ENCODE measurements at places on chromosomes 6 and 20.

DNA sequence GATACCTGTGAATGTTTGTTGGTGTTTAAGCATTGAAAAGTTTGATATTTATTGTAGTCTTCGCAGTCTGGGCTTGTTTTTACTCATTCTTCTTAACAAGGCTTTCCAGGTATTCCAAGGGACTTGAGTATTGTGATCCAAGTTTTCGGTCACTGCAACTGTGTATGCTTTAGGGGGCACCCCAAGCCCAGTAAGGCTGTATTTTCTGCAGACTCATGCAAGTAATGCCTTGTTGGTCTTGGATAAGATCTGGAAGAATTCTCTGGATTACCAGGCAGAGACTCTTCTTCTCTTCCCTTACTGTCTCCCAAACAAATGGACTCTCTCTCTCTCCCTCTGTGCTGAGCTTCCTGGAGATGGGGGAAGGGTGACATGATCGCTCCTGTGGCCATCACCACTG lies 82.1 kb downstream of the RFPL4B start:
- DNase-seq, result no peak

- no peak for DNase-seq
Measured at GRCh38 chr6:55180258-55180657, 5.9 kb downstream of the HCRTR2 start.

DNA sequence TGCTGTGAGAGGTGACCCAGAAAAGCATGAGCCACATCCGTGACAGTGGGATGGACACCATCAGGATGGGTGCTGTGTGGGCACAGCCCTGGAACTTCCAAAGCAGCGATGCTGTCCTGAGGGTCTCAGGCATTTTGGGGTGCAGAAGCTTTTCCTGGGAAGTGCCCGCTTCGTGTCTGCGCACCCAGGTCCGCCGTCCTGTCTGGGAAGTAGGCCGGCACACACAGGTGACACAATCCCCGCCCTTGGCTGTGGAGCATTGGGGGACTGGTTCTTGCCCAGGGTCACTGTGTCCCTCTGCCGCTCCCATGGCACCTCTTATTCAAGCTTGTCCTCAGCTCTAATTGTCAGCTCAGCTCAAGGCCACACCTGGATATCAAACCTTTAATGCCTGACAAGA lies 112.6 kb downstream of the ZDHHC14 start:
- DNase-seq, result no peak

DNA sequence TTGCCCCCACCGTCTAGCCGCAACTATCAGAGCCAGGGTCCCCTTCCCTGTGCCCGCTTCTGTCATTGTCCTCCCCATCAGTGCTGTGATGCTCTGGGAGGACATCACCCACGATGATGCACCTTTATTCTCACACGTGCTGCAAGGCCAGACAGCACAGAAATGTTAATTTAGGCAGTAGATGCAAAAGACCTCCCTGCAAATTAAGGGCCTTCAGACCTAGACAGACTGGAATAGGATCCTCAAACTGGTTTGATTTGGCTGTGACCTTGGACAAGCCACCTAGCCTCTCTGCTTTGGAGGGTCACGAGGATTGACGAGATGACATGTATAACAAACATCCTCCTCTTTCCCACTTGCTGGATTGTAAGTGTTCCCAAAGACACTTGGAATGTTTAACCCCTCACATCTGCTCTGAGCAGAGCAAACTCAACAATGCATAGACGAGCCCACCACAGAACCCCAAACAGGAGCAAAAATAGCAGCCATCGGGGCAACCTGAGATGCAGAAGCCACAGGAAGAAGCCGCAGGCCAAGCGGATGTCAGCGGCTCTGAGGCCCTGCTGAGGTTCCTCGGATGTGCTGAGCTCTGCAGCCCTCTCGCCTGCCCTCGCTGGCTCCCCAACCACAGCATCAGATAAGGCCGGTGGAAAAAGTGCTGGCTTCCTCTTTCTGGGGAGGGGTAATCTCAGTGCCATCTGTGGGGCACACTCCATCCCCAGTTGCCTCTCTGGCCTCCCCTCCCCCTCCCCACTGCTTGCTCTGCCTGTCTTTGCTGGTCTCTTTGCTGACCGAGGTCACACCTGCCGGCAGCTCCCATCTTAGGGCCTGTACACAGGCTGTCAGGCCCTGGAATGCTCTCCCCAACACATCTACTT lies 35.3 kb downstream of the TOX2 start:
- DNase-seq, result no peak

GRCh38 chr20:18197382-18198070 lies 59.9 kb downstream of the KAT14 start:
- DNase-seq, result no peak

DNA sequence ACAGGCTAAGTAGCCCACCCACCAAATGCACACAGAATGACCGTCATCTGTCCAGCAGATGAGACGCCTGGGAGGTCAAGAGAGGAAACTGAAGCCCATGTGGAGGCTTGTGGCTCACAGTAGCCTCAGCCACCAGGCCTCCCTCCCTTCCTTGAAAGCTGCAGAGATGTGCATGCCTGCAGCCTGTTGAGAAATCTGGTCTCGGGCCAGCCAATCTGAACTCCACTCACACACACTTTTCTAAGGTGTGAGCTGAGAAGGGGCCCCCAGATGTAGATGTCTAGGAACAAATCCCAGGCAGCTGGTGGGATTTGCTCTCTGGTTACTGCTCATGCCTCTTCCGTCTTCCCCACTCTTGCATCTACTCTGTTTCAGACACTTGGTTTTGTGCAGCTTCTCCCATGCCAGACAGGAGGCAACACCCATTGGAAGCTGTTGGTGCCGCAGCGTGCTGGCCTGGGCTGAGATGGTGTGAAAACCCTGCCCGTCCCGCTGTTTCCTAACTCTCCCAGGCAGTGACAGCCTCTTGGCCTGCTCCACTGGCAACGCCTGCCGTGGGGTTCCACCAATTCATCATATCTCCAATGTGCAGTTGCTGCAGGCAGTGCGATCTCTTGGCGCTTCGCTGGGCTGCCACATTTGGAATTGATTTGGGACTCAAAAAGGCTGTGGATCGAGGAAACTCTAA lies 24.1 kb upstream of the PAX1 start:
- no peak for DNase-seq

DNA sequence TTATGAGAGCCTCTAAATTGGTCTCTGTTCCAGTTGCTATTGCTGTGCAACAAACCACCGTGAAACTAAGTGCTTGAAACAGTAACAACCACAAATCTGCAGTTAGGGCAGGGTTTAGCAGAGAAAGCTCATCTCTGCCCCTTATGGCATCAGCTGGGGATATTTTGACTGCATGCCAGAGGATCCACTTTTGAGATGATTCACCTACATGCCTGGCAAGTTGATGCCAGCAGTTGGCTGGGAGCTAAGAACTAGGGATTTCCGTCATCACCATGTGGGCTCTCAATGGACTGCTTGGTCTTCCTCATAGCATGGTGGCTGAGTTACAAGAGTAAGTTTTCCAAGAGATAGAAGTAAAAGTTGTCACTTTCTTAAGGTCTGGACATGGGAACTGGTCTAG lies 35.1 kb downstream of the PLCB4 start:
- DNase-seq, result no peak

GRCh38 chr6:14511061-14511586 lies 393.6 kb downstream of the CD83 start:
- DNase-seq, result no peak

DNA sequence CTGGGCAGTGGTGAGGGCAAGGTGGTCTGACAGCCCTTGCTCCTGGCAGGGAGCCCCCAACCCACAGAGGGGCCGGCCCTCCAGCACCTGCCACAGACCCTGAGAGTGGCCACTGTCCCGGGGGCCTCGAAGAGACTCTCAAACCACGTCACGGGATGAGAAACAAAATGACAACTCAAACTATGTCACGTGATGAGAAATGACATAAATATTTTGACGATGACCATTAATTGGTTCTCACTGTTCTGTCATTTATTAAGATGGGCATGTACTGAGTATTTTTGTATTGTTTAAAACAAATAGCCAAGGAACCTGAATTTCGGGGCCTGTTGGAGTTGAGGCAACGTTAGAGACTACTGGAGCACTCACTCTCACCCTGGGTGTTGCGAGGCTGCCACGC lies 135.5 kb downstream of the WDR27 start:
- no peak for DNase-seq

DNA sequence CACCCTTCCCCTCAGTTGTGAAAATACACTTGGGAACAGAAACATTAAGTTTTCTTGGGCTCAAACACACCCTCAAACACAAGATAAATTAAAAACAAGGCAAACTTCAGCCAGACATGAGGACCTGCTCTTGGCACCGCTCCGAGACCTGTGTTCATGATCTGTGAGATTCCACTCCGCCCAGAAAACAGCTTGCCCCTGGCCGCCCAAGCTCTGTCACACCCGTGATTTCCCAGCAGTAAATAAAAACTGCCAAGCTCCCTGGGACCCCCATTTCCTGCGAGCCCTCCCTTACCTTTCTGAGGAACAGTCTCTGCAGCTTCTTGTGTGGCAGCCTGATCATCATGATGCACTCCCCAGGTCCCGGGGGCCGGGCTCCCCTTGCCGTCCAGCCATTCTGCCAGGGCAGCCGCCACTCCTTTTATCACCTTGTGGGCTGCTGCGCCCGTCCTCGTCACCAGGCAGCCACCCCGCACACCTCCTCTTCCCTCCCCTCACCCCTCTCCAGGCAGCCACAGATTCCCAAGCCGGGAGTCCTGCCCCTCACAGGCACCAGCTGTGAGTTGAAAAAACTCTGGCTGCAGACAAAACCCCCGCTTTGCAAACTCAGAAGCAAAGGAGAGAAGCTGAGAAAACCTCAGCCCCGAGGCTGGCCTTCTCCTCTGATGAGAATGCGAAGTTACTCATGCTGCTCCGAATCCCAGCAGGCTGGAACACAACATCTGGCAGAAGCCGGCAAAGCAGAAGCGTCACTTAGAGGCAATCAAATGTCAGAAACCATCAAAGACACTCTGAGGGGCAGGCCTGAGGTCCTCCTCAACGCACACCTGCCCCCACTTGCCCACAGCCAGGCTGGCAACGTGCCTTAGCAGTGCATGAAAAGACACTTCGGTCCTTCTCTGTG lies 130.4 kb upstream of the RPS6KA2 start:
- DNase-seq, result no peak

DNA sequence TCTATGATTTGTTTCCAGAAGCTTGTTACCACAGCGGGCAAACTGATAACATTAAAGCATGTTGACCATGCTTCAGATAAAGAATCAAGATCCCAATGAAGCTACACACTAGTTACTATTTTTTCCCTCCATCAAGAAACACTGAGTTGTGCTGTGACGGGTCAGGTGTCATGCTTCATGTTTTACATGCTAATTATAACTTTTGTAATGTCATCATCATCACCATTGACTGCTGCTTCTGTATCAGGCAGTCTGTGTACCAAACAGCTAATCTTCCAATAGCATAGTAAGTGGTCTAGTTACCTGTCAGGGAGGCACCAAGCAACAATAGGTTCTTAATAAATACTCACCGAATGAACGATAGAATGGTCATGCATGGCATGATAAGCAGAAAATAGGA lies 388.1 kb downstream of the THBS2 start:
- no peak for DNase-seq

DNA sequence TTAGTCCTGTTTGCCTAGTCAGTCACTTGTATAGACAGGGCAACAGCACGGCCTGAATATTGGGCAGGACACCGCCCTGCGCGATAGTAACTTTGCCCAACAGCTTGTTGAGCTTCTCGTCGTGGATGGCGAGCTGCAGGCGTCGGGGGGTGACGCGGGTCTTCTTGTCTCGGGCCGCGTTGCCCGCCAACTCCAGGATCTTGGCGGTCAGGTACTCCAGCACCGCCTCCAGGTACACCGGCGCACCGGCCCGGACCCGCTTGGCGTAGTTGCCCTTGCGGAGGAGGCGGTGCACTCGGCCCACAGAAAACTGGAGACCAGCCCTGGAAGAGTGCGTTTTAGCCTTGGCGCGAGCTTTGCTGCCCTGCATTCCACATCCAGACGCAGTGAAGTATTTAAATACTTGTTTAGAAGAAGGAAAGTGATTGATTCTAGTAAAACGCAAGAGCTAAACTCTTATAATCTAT lies 92.8 kb upstream of the BTN3A2 start:
- no peak for DNase-seq

DNA sequence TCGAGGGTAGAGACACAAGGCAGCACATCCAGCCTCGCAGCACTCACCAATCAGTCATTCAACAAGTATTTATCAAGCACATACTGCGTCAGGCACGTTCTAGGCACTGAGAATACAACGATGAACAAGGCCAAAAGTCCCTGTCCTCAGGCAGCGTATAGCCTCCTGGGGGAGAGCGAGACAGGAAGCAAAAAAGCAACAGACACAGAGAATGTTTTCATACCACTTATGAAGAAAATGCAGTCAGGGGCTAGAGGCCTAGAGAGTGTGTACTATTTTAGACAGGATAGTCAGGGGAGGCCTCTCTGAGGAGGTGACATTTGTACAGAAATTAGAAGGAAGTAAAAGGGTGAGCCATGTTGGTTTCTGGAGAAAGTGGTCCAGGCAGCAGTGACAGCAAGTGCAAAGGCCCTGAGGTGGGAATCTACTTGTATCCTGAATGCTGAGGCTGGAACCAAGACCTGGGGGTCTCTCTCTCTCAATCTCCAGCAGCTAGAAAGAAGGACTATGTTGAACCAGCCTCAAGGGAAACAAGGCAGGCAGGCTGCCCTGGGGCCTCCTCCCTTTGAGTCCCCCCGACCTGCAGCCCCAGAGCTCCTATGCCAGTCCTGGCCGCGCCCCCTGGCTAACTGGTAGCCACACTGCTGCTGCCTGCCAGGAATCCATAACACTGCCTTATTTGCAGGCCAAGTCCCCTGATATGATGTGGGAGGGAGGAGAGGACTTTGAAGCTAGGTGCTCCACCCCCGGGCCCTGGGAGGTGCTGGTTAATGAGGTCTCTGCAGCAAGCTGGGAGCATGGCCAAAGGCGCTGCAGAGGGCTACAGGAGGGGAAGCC lies 151.2 kb downstream of the GRM4 start:
- DNase-seq, result no peak

- DNase-seq, result no peak
Measured at GRCh38 chr6:13615792-13616120, 621 bp downstream of the NOL7 start.

GRCh38 chr6:139990026-139990686 lies 615.7 kb upstream of the CITED2 start:
- no peak for DNase-seq

DNA sequence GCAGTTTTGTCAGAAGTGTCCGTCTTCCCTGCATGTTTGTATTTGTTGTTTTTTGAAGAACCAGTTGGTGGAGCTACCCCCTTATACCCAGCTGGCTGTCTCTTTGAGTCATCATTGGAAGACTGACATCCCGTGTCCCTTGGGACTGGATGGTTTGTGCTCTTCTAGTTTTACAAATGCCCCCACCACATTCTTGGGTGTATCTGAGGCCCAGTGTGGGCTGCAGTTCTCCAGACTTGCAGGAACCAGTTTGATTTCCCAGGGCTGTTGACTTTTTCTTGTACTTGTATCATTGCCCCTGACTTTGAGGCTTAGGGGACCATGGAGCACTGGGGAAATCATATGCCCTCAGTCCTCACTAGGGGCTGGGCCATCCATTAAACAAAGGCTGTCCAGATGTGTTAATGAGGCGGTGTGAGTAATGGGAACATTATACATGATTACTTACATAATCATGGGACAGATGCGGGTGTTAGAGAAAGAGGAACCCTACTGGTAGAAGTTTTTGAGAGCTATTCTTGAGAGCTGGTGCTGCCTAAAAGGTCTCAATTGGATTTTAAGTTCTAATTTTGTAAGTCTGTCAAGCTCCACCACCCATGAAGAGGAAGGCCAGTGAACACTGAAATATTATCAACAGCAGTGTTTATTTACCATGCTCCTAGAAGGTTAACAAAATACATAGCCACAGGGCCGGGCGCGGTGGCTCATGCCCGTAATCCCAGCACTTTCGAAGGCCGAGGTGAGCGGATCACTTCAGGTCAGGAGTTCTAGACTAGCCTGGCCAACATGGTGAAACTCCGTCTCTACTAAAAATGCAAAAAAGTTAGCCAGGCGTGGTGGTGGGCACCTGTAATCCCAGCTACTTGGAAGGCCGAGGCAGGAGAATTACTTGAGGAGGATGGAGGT lies 8.5 kb downstream of the JARID2 start:
- DNase-seq, result no peak

All from SW 1271 (cell line).